Cardiac septum (tissue), 1 donor: ENCODE measurements at places on chromosomes 12 and 14. TPM values are rescaled to one million over a fixed set of nuclear protein-coding genes. Genes with fewer than 3 reads are reported as not detected.

LMNTD1 gene
- total RNA-seq = 0.51 TPM

B4GALNT3 gene
- 65.3 TPM for total RNA-seq

SELPLG gene
- total RNA-seq = 3.1 TPM

PZP gene
- 0.46 TPM for total RNA-seq

SAMD15 gene
- total RNA-seq = 0.11 TPM

CD4 gene
- total RNA-seq = 3.8 TPM

OTUB2 gene
- total RNA-seq = 0.30 TPM

AKAP5 gene
- total RNA-seq = 0.51 TPM

SLCO1B1 gene
- 0.24 TPM for total RNA-seq

RNU4-1 gene
- total RNA-seq = 3,560 TPM

ZDHHC22 gene
- not detected for total RNA-seq

LRRIQ1 gene
- not detected for total RNA-seq

RTL1 gene
- total RNA-seq = not detected

NOVA1 gene
- total RNA-seq = 4.4 TPM

TPH2 gene
- not detected for total RNA-seq

ITGB7 gene
- 1.4 TPM for total RNA-seq

BATF gene
- 0.65 TPM for total RNA-seq

DNAI7 gene
- total RNA-seq = 0.38 TPM

GUCY2C gene
- not detected for total RNA-seq

SLC39A2 gene
- total RNA-seq = not detected

SLC25A47 gene
- total RNA-seq = not detected

ENO2 gene
- total RNA-seq = 29.7 TPM

HOXC6 gene
- total RNA-seq = 0.43 TPM

TOGARAM1 gene
- 16.3 TPM for total RNA-seq

IGF1 gene
- total RNA-seq = 20.1 TPM

BICDL1 gene
- total RNA-seq = 0.30 TPM

SLC41A2 gene
- 6.8 TPM for total RNA-seq

WNT5B gene
- 0.43 TPM for total RNA-seq

PRR4 gene
- total RNA-seq = 2.6 TPM

ATP6V1D gene
- 178 TPM for total RNA-seq

COPZ1 gene
- 106 TPM for total RNA-seq

DUSP6 gene
- 28.9 TPM for total RNA-seq

ZNF10 gene
- total RNA-seq = 8.0 TPM

KCNA1 gene
- 0.13 TPM for total RNA-seq

ISM2 gene
- total RNA-seq = not detected

REP15 gene
- 3.6 TPM for total RNA-seq

GARIN6 gene
- not detected for total RNA-seq

FAM222A gene
- 7.8 TPM for total RNA-seq

NRXN3 gene
- total RNA-seq = 4.1 TPM

SLC48A1 gene
- total RNA-seq = 20.7 TPM

TSPAN31 gene
- 25.1 TPM for total RNA-seq

IFNG-AS1 gene
- total RNA-seq = 0.19 TPM

EVL gene
- total RNA-seq = 46.3 TPM

SLC38A4 gene
- not detected for total RNA-seq

OR6C2 gene
- total RNA-seq = not detected

PTCSC3 gene
- not detected for total RNA-seq

SLC24A4 gene
- not detected for total RNA-seq

FERMT2 gene
- 156 TPM for total RNA-seq

OR4N5 gene
- total RNA-seq = not detected

GTF2H3 gene
- total RNA-seq = 12.9 TPM

SPX gene
- total RNA-seq = 10.0 TPM

ASCL1 gene
- total RNA-seq = not detected

TMTC1 gene
- total RNA-seq = 33.2 TPM

STAB2 gene
- total RNA-seq = 0.75 TPM

KRT77 gene
- total RNA-seq = not detected

SLC17A8 gene
- total RNA-seq = not detected

COX8C gene
- total RNA-seq = 0.67 TPM
